ENCODE measurements at places on chromosomes 5 and 9.

- DNase-seq, result no peak
These were observed 149.7 kb downstream of the ENC1 start for GRCh38 chr5:74490814-74491213.

- DNase-seq, result no peak
These were observed 55.4 kb downstream of the STK32A start for GRCh38 chr5:147290261-147290660.

- no peak for DNase-seq
These were observed 33.2 kb upstream of the SLC6A3 start for GRCh38 chr5:1478271-1479035.

GRCh38 chr5:145130996-145131395, 704.1 kb downstream of the PRELID2 start:
- no peak for DNase-seq

GRCh38 chr5:83281658-83282057, 189.9 kb upstream of the VCAN start:
- no peak for DNase-seq

DNA sequence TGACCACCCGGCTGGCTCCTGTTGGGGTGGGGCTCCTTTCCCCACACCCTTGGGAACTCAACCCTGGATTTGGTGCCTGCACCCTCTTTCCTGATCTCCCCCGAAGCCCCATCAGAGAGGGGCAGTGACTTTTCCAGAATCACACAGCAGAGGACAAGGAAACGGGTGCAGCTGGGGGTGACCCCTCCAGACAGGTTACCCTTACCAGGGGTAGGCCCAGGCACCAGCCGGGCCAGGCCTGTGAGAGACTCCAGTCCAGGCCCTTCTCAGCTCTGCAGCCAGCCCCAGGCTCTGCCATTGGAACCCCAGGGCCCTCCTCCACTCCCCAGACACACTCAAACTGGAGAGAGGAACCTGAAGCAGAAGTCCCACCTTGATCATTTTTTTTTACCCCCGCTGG, 19.0 kb upstream of the PHYHD1 start:
- DNase-seq, result no peak

GRCh38 chr5:55453211-55453610, 81.6 kb downstream of the PLPP1 start:
- no peak for DNase-seq

DNA sequence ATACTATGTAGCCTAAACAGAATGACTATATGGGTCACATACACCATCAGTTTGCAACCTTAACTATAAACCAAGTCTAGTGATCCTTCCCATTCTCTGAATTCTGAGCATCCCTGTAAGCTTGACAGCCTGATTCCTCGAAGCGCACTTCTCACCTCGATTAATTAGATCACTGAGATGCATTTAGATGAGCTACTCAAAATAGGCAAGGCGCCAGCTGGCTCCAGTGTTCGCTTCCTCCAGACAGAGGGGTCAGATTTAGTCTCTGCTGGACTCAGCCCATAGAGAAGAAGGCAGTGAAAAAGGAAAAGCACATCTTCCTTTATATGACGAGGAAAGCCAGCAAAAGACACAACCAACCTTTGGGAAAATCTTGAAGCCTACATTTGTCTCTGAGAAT, 371.5 kb downstream of the MLLT3 start:
- DNase-seq, result no peak

GRCh38 chr5:148482196-148482595, 98.4 kb downstream of the FBXO38 start:
- no peak for DNase-seq

DNA sequence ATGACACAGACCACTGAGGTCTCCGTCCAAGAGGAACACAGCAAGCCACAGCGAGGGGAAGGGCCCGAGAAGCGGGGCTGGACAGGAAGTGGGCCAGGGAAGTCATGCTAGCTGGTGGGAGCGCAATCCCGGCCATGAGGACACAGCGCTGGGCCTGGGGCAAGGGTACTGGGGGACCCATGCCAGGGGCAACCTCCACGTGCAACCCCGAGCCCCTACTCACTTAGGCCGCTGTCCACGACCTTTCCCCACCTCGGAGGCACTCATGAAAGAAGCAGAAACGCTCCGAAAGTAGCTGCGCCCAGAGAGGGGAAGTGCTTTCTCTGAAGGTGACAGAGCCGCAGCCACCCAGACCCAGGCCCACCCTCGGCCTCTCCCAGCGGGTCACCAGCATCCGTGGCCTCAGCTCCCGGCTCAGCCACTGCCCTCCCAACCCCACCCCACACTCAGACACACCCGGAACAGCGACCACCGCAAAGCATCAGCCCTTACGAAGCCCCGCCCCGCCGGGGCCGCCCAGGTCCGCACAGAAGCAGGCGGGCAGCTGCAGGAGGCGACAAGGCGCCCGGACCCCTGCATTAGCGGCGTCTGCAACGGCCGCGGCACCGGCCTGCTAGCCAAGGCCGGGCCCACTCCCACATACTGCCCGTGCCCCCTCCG, 782 bp downstream of the BICD2 start:
- DNase-seq, result peak; percentile 63

GRCh38 chr5:29085142-29085541, 2046.8 kb upstream of the CDH9 start:
- DNase-seq, result no peak

DNA sequence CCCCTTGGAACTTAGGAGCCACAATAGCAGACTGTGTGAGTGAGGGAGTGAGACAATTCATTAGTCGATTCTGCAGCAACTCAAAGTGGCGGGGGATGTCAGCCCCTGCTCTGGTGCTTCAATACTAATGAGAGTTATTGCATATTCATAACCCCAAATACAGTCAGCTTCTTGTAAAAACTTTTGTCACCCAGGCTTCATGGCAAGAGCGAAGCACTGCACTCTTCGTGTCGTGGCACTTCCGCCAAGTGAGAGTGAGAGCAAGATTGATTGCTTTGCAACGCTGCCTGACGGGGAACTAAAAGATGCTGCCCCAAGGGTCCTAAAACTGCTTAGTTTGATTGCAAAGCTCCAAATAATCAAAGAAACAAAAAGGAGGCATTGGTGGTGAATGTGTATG, 150.9 kb downstream of the NR2F1-AS1 start:
- no peak for DNase-seq

GRCh38 chr9:121354141-121354540, 15.9 kb downstream of the STOM start:
- DNase-seq, result no peak

DNA sequence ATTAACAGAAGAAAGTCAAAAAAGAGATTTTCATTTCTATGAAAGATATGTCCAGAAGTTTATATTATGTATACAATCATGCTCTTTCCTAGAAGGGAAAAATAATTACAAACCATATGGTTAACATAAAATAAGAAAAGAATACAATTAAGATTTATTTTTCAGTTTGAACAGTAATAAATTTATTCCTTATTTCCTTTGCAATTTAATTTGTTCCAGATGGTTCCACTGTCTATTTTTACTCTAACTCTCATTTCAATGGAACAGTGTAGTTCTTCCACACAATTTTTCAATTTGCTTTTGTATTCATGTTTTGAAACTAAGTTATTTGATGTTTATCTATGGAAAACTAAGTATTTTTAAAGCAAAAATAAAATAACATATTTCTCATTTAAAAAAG, 1026.3 kb downstream of the TAF11L14 start:
- DNase-seq, result no peak

GRCh38 chr9:134413112-134413715, 87.0 kb downstream of the RXRA start:
- no peak for DNase-seq

DNA sequence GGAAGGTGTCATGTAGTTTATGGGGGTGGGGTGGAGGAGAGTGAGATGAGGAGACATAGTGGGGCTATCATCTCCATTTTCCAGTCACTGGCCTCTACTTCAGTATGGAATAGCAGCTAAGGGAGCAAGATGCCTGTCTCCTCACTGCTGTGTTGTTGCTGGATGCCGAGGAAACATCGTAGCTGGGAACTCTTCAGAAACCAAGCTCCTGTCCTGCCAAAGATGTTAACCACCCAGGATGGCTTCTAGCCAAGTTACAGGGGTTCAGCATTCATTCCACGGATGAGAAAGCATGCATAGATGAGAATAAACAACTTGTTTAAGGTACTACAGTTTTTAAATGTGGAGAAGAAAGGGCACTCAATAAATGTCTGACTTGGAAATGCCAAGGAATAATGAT, 226.5 kb downstream of the ASTN2 start:
- DNase-seq, result no peak

GRCh38 chr9:72274441-72274840, 90.6 kb downstream of the ZFAND5 start:
- no peak for DNase-seq

DNA sequence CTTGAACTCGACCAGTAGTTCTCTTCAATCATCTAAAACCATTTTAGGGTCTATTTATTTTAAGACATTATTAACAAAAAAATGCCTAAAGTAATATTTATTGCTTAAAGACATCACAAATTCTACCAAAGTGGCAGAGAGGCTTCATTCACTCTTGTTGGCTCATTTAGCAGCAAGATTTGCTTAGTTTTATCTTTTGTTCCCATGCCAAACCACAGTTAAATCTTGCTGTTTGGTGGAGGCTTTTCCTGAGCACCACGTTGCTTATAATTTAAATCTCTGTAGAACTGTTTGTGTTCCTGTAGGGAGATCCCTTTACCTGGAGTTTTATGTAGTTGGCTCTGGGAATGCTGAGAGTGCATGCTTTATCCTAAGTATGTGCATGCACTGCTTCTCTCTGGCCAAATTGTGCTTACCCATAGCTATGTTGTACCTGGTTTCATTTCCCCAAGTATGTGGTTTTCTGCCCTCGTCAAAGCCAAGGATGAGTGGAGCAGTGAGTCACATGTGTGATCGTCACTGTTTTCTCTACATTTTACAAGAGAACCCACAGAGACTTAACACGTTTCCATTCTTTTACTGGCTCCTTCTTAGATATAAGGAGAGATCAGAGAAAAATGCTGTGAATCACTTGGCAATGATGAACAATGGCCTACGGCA, 42.1 kb upstream of the MAST4 start:
- no peak for DNase-seq

GRCh38 chr5:58451732-58452565, 7.9 kb downstream of the PLK2 start:
- DNase-seq, result no peak

DNA sequence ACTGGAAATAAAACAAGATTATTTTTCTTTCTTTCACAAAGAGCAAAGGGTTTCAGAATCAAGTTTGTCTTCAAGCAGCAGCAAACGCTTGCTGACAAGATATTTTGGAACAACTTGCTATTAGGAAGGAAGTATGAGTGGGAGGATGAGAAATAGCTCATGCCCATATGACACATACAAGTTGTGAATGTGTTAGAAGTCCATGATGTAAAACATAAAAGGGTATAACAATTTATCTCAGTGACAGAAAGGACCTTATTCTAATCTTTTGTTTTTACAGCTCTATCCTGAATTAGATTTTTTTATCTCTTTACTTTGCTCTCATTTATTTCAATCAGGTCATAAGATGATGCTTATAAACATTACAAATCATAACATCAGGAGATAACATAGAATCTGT, 516.6 kb upstream of the MEF2C start:
- DNase-seq, result no peak

GRCh38 chr9:130635721-130636647, 28.4 kb upstream of the PRDM12 start:
- no peak for DNase-seq

GRCh38 chr9:21969011-21969940, 24.9 kb downstream of the CDKN2A start:
- no peak for DNase-seq

GRCh38 chr9:19138084-19138483, 10.8 kb upstream of the PLIN2 start:
- no peak for DNase-seq

DNA sequence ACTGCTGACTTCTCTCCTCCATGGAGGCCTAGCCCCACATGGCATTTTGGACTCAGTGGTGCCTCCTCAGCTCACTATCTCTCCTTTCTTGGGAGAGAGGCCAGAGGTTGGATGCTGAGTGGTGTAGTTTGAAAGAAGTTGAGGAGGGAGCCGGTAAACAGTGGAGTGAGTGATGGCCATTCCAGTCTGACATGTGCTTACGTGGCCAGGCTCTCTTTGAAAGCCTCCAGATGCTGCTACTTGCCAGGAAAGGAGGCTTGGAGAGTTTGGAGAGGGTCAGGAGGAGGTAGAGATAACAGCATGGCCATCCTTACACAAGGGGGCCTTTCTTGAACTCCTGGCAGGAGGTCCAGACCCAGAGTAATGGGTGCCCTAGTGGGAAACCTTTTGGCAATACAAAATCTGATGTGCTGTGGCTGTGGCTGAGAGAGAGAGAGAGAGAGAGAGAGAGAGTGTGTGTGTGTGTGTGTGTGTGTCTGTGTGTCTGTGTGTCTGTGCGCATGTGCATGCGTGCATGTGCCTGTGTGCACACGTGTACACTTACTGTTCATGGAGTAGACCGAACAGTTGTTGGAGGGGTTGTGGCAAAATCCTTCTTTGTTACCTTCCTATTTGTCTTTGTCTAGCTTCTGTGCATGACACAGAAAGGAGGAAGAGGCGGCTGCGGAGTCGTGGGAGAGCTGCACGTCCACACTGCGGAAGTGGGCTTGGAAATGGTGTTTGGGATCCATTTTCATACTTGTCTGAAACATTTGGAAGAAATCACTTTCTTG, 37.8 kb downstream of the RALGPS1 start:
- no peak for DNase-seq

GRCh38 chr9:35845824-35846771, 17.1 kb downstream of the TMEM8B start:
- no peak for DNase-seq

DNA sequence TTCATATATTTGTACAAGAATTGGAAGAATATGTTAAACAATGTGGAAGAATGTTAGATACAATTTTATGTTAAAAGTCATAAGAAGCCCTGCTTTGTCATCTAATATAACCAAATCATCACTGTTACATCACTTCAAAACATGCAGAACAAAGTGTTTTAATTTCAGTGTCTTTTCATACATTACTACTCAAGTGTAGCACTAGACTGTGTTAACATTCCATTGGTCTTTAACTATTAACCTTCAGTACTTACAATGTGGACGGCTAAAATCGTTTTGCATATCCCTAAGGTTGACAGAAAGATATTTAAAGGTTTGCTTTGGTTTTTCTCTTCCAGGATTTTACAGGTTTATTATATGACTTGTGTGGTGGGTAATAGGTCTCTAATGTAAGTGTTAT, 50.9 kb downstream of the VCAN start:
- DNase-seq, result no peak

- no peak for DNase-seq
These were observed 178.2 kb downstream of the PAM start for GRCh38 chr5:102933316-102933715.

DNA sequence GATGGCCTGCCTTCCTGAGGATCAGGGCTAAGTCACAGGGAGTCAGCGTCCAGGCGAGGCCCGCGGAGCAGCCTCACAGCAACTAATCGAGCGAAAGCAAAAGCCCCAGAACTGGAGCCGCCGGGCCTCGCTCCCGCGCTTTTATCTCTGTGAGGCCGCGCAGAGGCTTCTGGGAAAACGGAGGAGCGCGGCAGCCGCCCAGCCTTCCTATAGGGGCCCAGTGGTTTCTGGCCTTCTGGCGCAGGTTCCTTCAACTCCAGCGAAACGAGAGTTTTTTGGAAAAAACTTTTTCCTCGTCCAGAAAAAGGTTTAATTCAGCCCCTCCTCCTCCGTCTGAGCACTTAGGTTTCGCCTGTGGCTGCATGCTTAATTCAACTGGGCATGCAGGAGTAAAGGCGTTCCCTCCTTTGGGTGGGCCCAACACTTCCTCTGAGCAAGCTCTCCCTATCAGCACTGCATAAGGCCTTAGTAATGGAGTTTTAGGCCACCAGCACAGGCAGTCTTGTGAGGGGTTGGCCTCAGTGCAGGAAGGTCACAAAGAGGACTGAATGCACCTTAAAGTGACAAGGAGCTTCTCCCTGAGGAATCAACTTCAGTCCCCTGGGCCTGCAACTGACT, at the start of gene MEIKIN:
Gene MEIKIN (minus strand): TSS at position 113 of the 618 bp plus-strand sequence. CDS start 158 bp downstream, outside the sequence.
- DNase-seq, result no peak
